ENCODE measurements at places on chromosomes 2 and 18. TPM values are rescaled to one million over a fixed set of nuclear protein-coding genes. Genes with fewer than 3 reads are reported as not detected.

The PXDN gene
- 0.94 TPM for total RNA-seq

The RPIA gene
- total RNA-seq = 18.9 TPM

The BMP10 gene
- total RNA-seq = not detected

The TTC32 gene
- 42.2 TPM for total RNA-seq

The AAK1 gene
- 118 TPM for total RNA-seq

The MRPL44 gene
- 69.6 TPM for total RNA-seq

The CXCR4 gene
- 1,915 TPM for total RNA-seq

The CNNM4 gene
- total RNA-seq = 5.5 TPM

The POTEC gene
- total RNA-seq = not detected

The TWIST2 gene
- total RNA-seq = 0.21 TPM

The ALK gene
- not detected for total RNA-seq

The TGFA gene
- total RNA-seq = 0.63 TPM

The NCK2 gene
- total RNA-seq = 82.7 TPM

The REG3G gene
- total RNA-seq = not detected

The SEPTIN10 gene
- 3.7 TPM for total RNA-seq

The ZNF804A gene
- total RNA-seq = 0.73 TPM

The ZNF532 gene
- 7.7 TPM for total RNA-seq

The HJURP gene
- 0.31 TPM for total RNA-seq

The MAP3K20 gene
- 35.3 TPM for total RNA-seq

The CPO gene
- total RNA-seq = 0.21 TPM

The C2orf78 gene
- not detected for total RNA-seq

The FBLN7 gene
- total RNA-seq = 7.8 TPM

The GCG gene
- total RNA-seq = not detected

The TLX2 gene
- 0.10 TPM for total RNA-seq

The GCC2 gene
- 141 TPM for total RNA-seq

The THSD7B gene
- not detected for total RNA-seq

The TMEM247 gene
- not detected for total RNA-seq

The RSAD2 gene
- 6.8 TPM for total RNA-seq

The GRB14 gene
- 2.0 TPM for total RNA-seq

The ARL5A gene
- 34.8 TPM for total RNA-seq

The MYO3B gene
- total RNA-seq = 0.21 TPM

The KCNIP3 gene
- total RNA-seq = not detected

The ANKRD23 gene
- 2.2 TPM for total RNA-seq

The GKN2 gene
- not detected for total RNA-seq

The GPR39 gene
- total RNA-seq = not detected

The SGPP2 gene
- total RNA-seq = 0.94 TPM

The CD28 gene
- total RNA-seq = 85.3 TPM

The GATA6 gene
- total RNA-seq = 0.10 TPM
